ENCODE measurements at places on chromosomes 7 and 10. TPM values are rescaled to one million over a fixed set of nuclear protein-coding genes. Genes with fewer than 3 reads are reported as not detected.

CALY gene
- total RNA-seq = not detected

RHOBTB1 gene
- total RNA-seq = 4.3 TPM

SPDYE5 gene
- not detected for total RNA-seq

ZNF394 gene
- total RNA-seq = 19.6 TPM

CACNA2D1 gene
- total RNA-seq = 8.3 TPM

PRTFDC1 gene
- 16.0 TPM for total RNA-seq

NFKB2 gene
- 98.0 TPM for total RNA-seq

PROSER2 gene
- 41.4 TPM for total RNA-seq

TRIM74 gene
- 0.27 TPM for total RNA-seq

PAOX gene
- total RNA-seq = 0.92 TPM

COL26A1 gene
- 0.35 TPM for total RNA-seq

FRAT1 gene
- 2.0 TPM for total RNA-seq
